ENCODE measurements at places on chromosomes 3 and 15. TPM values are rescaled to one million over a fixed set of nuclear protein-coding genes. Genes with fewer than 3 reads are reported as not detected.

DNA sequence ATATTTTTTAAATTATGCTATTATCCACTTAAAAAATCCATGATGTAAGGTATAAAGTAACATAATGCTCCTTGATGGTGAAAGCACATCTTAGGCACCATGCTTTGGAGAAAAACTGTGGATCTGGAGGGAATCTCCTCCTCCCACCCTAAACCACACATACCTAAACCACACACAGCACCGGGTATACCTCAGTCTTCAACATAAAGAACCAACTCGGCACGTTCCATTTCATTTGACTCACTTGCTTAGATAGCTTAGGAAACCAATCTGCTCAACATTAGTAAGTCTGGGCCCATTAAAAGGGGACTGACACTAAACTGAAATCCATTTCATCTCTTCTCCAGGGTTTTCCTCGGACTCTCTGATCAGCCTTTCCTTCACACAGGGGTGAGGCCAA, 945.7 kb upstream of the CFAP20DC start:
- H3K4me1 ChIP-seq: peaks cover 44% of the 10 kb centered on the region
- H3K27me3 ChIP-seq: no peaks in the 10 kb centered on the region
- no peak overlapping the region for H3K4me3 ChIP-seq
- H3K36me3 ChIP-seq: no peaks in the 10 kb centered on the region
- DNase-seq: no peak

PRR23A gene
- total RNA-seq: not detected

TMEM212 gene
- total RNA-seq: not detected

HRG gene
- not detected for total RNA-seq

SEMA3F gene
- 0.17 TPM for total RNA-seq

Measured in activated CD4-positive, alpha-beta memory T cell treated with anti-CD3 and anti-CD28 coated beads for 36 hours (primary cell).